Right atrium auricular region (tissue), 2 donors: ENCODE measurements at places on chromosomes 13 and 19. TPM values are rescaled to one million over a fixed set of nuclear protein-coding genes. Genes with fewer than 3 reads are reported as not detected.

GRCh38 chr19:2455851-2456570 lies 748 bp downstream of the LMNB2 start:
- H3K27me3 ChIP-seq: no peaks in the 10 kb centered on the region
- no peaks in the 10 kb centered on the region for H3K4me1 ChIP-seq
- DNase-seq: no peak
- no peak overlapping the region for H3K27ac ChIP-seq
- H3K4me3 ChIP-seq: peak overlapping the region; percentile 85

DNA sequence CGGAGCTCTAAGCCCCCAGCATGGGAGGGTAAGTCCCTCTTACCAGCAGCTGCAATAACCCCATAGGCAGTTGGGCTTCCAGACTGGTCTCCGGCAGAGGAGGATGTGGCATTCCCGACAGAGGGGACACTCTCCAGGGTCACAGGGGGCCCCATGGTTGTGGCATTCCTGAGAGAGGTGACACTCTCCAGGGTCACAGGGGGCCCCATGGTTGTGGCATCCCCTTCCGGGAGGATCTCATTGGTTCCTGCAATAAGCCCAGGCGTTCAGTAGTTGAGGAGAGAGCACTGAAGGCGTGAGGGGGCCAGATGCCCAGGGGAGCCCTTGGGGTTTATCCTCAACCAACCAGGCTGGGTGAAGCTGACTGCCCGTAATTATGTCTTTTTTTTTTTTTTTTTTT lies 5.4 kb downstream of the CD320 start:
- H3K27ac ChIP-seq: no peak overlapping the region
- peak; percentile 55 for DNase-seq
- H3K27me3 ChIP-seq: no peaks in the 10 kb centered on the region

DNA sequence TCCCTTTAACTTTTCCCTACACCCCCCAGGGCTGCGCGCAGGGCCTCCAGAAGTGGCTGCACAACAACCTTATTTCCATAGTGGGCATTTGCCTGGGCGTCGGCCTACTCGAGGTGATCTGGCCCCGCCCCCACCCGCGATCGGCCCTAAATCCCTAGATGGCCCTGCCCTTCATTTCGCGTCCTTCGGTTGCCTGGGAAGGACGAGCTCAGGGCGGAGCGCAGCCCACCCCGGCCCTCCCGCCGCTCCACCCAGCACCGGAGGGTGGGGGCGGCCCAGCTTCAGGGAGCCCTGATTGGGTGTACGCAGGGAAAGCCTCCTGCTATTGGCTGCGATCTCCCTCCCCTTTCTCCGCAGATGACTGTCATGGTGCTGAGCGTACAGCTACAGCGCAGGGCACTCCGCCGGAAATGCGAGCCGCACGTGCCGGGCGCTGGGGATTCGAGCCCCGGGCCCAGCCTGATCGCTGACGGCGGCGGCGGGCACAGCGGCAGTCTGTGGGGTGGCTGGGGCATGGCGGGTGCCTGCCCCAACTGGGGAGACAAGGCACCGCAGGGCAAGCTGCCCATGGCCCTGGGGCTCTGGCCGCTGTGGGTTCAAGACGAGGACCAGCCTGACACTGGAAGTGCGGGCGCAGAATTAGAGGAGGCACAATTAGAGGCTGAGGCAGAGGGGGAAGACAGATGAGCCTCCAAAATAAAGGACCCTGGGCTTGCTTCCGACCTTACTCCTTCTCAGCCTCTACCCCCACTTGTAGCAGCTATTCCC lies 4.3 kb downstream of the CD37 start:
- H3K27me3 ChIP-seq: no peaks in the 10 kb centered on the region
- H3K27ac ChIP-seq: peak overlapping the region; percentile 85
- peak overlapping the region; percentile 40 for H3K4me3 ChIP-seq

DNA sequence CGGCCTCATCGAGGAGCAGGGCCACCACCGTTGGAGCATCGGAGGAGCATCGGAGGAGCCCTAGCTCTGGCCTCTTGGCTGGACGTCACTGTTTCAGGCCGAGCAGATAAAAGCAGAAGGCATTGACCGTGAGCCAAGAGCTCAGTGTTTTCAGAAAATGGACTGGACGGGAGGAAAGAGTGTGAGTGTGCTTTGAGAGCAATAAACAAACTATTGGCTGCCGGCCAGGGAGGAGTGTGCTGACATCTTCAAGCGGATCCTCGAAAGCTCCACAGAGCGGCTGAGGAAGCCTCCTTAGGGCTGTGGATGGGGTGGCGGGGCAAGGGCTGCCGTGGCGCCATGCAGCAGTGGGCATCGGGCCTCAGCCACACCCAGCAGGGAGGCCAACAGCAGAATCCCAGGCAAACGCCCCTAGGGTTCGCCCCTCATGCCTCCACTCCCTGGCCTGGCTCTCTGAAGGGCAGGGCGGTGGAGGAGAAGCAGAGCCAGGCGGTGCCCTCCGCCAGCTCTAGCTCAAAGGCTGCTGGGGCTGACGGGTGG lies 41.8 kb downstream of the IRS2 start:
- peak; percentile 58 for DNase-seq
- no peak overlapping the region for H3K27ac ChIP-seq
- no peaks in the 10 kb centered on the region for H3K27me3 ChIP-seq
- H3K36me3 ChIP-seq: no peaks in the 10 kb centered on the region
- H3K4me3 ChIP-seq: no peak overlapping the region

GRCh38 chr19:13718733-13719132 lies 45.6 kb upstream of the MRI1 start:
- H3K4me1 ChIP-seq: no peaks in the 10 kb centered on the region
- H3K36me3 ChIP-seq: no peaks in the 10 kb centered on the region
- no peak for DNase-seq
- no peak overlapping the region for H3K4me3 ChIP-seq
- no peaks in the 10 kb centered on the region for H3K27me3 ChIP-seq

- H3K4me1 ChIP-seq: no peaks in the 10 kb centered on the region
- H3K4me3 ChIP-seq: no peak overlapping the region
- no peak for DNase-seq
- H3K27ac ChIP-seq: no peak overlapping the region
- no peaks in the 10 kb centered on the region for H3K36me3 ChIP-seq
- H3K27me3 ChIP-seq: no peaks in the 10 kb centered on the region
Observed at GRCh38 chr19:9952276-9952675, 16.0 kb upstream of the OLFM2 start.

DNA sequence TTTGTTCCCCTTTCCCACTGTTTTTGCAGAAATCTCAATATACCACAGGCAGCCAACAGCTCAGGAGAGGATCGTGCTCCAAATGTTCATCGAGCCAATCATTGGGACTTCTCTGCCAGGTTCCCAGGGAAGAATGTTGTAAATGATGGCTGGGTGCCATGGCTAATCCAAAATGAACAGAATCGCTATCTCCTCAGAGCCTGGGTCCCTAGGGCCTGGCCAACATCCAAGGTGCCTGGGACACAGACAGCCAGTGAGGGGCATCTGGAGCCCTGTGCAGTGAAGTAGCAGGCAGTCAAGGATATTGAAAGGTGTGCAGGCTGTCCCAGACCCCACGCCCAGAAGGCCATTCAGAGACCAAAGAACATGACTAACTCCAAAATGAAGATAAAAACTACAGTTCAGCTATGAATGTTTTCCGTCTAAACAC lies 37.8 kb downstream of the BRD4 start:
- no peaks in the 10 kb centered on the region for H3K27me3 ChIP-seq
- H3K4me1 ChIP-seq: peaks cover 98% of the 10 kb centered on the region
- no peak overlapping the region for H3K4me3 ChIP-seq
- peak overlapping the region; percentile 58 for H3K27ac ChIP-seq

DNA sequence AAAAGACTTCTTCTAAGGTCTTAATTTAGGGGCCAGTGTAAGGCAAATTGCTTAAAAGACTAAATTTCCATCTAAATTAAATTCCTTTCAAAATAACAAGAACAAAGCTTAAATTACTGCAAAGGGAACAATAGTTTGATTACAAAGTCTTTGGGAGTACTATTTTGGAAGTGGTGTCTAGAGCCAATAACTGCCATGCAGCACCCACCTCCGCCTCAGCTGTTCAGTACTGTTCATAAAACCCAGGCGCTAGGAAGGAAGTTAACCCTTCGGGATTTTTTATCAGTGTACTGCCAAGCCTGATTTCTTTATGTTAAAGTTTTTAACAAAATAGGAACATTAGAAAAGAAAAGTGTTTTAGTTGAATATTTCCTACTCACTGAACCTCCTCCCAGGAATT lies 210.1 kb downstream of the LIG4 start:
- no peaks in the 10 kb centered on the region for H3K4me1 ChIP-seq
- H3K36me3 ChIP-seq: no peaks in the 10 kb centered on the region
- no peak for DNase-seq
- H3K27ac ChIP-seq: no peak overlapping the region

DNA sequence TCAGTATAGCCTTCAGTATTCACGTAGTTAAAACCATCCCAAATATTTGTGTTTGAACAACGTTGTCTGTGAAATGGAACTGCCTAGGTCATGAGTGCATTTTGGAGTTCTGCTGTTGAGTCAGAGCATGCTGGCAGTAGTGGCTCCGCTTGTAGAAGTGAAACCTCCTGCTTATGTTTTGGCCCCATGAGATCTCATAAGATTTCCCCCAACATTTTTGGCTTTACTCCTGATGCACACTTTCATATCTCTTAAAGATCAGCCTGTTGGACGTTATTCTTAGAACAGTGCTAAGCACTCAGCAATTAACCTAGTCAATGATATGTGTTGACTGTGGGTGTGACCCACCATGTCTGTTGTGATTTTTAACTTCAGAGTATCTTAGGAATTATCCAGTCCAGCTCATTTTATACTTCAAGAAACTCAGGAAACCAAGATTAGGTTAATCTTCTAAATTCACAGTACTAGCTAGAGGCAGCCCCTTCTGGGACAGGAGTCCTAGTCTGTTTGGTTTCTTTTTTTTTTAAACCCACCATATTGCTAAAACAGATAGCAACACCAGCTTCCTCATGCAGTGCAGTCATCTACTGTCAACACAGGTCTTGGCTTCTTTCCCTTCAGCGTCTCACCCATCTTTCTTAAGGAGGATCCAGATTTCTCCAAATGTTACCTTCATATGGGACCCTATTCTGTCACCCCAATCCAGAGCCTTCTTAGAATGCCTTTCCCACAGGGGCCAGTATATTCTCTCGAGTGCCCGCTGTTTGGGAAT lies 26.2 kb downstream of the RAP2A start:
- H3K4me3 ChIP-seq: no peak overlapping the region
- no peaks in the 10 kb centered on the region for H3K4me1 ChIP-seq
- no peak overlapping the region for H3K27ac ChIP-seq
- no peak for DNase-seq
- peaks cover 10% of the 10 kb centered on the region for H3K36me3 ChIP-seq

- peak; percentile 77 for DNase-seq
- no peaks in the 10 kb centered on the region for H3K4me1 ChIP-seq
- no peak overlapping the region for H3K27ac ChIP-seq
- H3K36me3 ChIP-seq: no peaks in the 10 kb centered on the region
Observed at GRCh38 chr19:5172859-5173630, 167.6 kb downstream of the PTPRS start.

- H3K4me3 ChIP-seq: no peak overlapping the region
- H3K4me1 ChIP-seq: no peaks in the 10 kb centered on the region
- no peaks in the 10 kb centered on the region for H3K27me3 ChIP-seq
- peak; percentile 74 for DNase-seq
- peak overlapping the region; percentile 2 for H3K27ac ChIP-seq
- no peaks in the 10 kb centered on the region for H3K36me3 ChIP-seq
Observed at GRCh38 chr19:3580156-3580934, 4.9 kb upstream of the GIPC3 start.

GRCh38 chr13:26895081-26895807 lies 134.7 kb upstream of the GPR12 start:
- no peak overlapping the region for H3K27ac ChIP-seq
- no peak overlapping the region for H3K4me3 ChIP-seq
- no peaks in the 10 kb centered on the region for H3K36me3 ChIP-seq
- H3K27me3 ChIP-seq: no peaks in the 10 kb centered on the region
- DNase-seq: no peak

GRCh38 chr13:33509642-33510229 lies 224.2 kb upstream of the STARD13 start:
- no peaks in the 10 kb centered on the region for H3K36me3 ChIP-seq
- peaks cover 46% of the 10 kb centered on the region for H3K4me1 ChIP-seq
- peak; percentile 85 for DNase-seq
- no peak overlapping the region for H3K4me3 ChIP-seq
- H3K27me3 ChIP-seq: no peaks in the 10 kb centered on the region

DNA sequence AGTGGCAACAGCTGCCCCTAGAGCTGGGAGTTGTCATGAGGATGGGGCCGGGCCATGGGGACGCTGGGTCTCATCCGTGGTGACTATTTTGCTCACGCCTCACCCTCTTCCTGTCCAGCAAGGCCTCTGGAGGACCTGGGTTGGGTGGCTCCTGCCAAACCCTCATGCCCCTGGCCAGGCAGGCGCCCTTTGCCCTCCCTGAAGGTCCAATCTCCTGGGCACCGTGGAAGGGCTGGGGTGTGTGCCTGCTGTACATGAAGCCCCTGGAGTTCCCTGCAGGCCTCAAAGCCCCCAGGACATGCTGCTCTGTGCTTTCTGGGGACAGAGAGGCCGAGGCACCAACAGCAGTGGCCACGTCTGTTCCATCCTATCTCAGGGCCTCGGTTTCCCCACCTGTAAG lies 13.8 kb downstream of the LRP3 start:
- no peak for DNase-seq
- H3K27me3 ChIP-seq: no peaks in the 10 kb centered on the region
- H3K27ac ChIP-seq: no peak overlapping the region
- peaks cover 7% of the 10 kb centered on the region for H3K36me3 ChIP-seq
- no peaks in the 10 kb centered on the region for H3K4me1 ChIP-seq

- DNase-seq: no peak
- H3K27ac ChIP-seq: no peak overlapping the region
- no peaks in the 10 kb centered on the region for H3K27me3 ChIP-seq
Observed at GRCh38 chr19:10797541-10798256, 38.3 kb downstream of the TMED1 start.

GRCh38 chr13:25902891-25903341 lies 148.9 kb downstream of the SHISA2 start:
- H3K27ac ChIP-seq: no peak overlapping the region
- H3K36me3 ChIP-seq: no peaks in the 10 kb centered on the region
- no peak overlapping the region for H3K4me3 ChIP-seq
- DNase-seq: no peak

DNA sequence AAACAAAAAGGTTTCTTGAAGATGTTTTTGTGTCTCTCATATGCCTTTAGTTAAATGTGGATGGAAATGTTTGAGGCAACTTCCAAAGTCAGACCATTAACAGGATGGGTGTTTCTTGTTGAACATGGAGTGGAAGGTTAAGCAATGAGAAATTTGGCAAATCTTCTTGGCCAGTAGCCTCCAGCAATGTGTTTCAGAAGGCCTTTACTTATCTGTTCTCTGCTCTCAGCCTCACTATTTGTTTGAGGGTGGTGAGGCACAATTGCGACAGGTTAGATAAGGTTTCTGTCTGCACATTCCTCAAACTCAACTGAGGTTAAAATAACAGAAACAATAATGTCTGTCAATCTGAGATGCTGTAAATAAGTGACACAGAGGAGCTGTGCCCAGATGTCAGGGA lies 1019.0 kb downstream of the DIAPH3 start:
- H3K27ac ChIP-seq: no peak overlapping the region
- H3K4me1 ChIP-seq: no peaks in the 10 kb centered on the region
- H3K4me3 ChIP-seq: no peak overlapping the region
- DNase-seq: no peak

- peaks cover 35% of the 10 kb centered on the region for H3K4me1 ChIP-seq
- H3K27ac ChIP-seq: peak overlapping the region; percentile 83
- no peaks in the 10 kb centered on the region for H3K36me3 ChIP-seq
- H3K27me3 ChIP-seq: no peaks in the 10 kb centered on the region
- H3K4me3 ChIP-seq: peak overlapping the region; percentile 74
Observed at GRCh38 chr19:10871711-10872545, 575 bp downstream of the CARM1 start.

The CPB2 gene
- not detected for total RNA-seq

The SLC17A7 gene
- total RNA-seq: 0.67 TPM

The KIR2DL1 gene
- not detected for total RNA-seq

The NLRP4 gene
- not detected for total RNA-seq

The CYSLTR2 gene
- total RNA-seq: 6.3 TPM

The DIRAS1 gene
- 36.5 TPM for total RNA-seq

The DOCK6 gene
- 12.7 TPM for total RNA-seq
